Vagina (tissue), 2 donors: ENCODE measurements at places on chromosomes 4 and X. TPM values are rescaled to one million over a fixed set of nuclear protein-coding genes. Genes with fewer than 3 reads are reported as not detected.

- no peak for DNase-seq
These were observed 157.8 kb downstream of the ANTXR2 start for GRCh38 chr4:79915246-79915645.

LDB2 gene
- 70.0 TPM for total RNA-seq

DNA sequence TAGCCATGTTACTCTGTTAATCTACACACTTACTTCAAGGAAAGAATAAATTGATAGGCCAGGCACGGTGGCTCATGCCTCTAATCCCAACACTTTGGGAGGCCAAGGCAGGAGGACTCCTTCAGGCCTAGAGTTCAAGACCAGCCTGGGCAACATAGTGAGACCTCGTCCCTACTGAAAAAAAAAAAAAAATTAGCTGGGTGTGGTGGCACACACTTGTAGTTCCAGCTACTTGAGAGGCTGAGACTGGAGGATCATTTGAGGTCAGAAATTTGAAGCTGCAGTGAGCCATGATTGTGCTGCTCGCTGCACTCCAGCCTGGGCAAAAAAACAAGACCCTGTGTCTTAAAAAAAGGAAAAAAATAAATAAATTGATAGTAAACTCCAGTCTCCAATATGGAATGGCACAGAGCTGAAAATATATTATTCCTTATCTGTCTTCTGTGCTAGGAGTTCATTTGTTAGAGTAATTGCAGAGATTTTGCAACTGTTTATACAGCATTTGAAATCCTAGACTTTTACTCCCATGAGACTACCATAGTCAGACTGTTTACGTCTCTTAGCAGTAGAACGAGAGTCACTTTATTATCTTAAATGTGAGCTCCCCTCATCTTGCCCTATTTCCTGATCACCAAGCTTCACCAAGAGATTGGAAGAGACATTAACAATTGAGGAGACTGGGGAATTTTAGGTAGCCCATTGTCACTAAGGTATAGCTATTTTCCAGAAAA lies 18.8 kb upstream of the TMEM131L start:
- DNase-seq = no peak

GRCh38 chrX:19121898-19122640 lies at the start of gene ADGRG2:
Gene ADGRG2 (minus strand): TSS chrX:19122468. CDS start chrX:19068834, 53,634 bp downstream.
- no peak for DNase-seq

DNA sequence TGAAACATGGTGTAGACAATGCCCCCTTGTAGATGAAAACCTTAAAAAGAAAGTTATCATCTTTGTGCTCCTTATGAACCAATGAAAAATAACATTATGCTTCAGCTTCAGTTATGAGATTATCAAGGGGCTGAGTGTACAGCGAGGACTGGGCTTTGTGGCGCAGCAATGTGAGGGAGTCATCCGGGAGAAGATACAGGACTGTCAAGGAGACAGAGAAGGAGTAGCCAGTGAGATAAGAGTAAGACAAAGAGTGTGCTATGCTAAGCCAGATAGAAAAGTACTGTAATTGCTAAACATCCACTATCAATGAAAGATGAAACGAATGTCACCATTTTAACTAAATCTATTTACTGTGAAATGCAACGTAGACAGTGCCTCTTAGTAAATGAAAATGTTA lies 3.6 kb upstream of the KLHL15 start:
- DNase-seq = no peak

DNA sequence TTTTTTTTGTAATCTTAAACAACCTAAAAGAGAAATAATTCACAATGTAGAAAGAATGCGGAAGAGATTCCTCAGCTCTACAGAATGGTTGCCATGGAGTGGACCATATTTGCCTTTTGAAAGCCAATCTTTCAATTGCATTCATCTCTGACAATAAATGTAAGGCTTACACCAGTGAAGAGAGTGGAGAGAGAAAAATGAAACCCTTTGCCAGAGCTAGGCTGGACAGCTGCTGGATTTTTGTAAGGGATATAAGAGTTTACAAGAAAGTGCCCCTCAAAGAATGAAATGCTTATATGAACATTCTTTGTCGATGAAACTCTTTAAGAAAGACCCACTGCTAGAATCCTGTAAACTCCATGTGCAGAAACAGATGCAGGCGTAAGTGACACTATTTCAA lies 66.0 kb upstream of the FAT1 start:
- DNase-seq = no peak

DNA sequence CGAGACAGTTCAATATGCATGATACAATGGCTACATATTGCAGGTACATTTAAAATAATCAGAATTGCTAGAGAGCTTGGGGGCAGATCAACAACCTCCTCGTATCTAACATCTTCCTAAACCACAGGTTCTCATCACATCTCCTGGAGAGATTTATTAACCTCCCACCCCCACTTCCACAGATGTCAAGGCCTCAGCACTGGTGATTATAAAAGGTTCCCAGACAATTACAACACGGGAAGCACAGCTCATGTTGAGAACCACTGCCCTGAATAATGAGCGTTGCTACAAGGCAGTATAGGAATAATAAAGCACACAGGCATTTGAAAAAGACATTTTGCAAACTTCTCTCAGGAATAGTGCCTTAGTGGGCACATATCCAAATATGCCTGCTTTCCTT lies 42.8 kb downstream of the ELOVL6 start:
- DNase-seq = no peak

CCNI gene
- total RNA-seq = 206 TPM

GRCh38 chr4:44448521-44449461 lies at the start of gene KCTD8:
Gene KCTD8 (minus strand): TSS chr4:44448809.
- no peak for DNase-seq

DNA sequence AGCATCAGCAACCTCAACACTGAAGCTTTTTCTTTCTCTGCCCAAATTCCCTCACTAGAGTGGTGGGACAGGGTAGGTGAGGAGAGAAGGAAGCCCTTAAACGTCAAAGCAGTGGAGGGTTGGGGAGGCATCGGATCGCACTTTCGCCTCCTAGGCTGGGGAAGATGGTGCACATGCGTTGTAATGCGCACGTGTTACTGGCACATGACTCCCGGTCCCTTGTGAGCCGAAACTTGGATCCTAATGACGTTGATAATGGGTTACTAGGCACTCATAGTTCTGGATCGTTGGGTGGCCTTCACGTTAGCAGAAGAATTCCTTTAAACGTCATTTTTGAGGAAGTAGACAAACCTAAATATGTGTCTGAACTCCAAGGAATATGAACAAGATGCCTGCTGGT lies at the start of gene CBLL2:
Gene CBLL2, plus strand, starts transcription at position 301 of the 400 bp plus-strand sequence. Its CDS starts 79 bp downstream, at position 380.
- DNase-seq = no peak

HPGD gene
- 134 TPM for total RNA-seq

ENPP6 gene
- total RNA-seq = 0.98 TPM
